ENCODE measurements at places on chromosomes 11 and 22.
A peak's percentile ranks its signal among the peaks of the same experiment; 100 is the strongest.

DNA sequence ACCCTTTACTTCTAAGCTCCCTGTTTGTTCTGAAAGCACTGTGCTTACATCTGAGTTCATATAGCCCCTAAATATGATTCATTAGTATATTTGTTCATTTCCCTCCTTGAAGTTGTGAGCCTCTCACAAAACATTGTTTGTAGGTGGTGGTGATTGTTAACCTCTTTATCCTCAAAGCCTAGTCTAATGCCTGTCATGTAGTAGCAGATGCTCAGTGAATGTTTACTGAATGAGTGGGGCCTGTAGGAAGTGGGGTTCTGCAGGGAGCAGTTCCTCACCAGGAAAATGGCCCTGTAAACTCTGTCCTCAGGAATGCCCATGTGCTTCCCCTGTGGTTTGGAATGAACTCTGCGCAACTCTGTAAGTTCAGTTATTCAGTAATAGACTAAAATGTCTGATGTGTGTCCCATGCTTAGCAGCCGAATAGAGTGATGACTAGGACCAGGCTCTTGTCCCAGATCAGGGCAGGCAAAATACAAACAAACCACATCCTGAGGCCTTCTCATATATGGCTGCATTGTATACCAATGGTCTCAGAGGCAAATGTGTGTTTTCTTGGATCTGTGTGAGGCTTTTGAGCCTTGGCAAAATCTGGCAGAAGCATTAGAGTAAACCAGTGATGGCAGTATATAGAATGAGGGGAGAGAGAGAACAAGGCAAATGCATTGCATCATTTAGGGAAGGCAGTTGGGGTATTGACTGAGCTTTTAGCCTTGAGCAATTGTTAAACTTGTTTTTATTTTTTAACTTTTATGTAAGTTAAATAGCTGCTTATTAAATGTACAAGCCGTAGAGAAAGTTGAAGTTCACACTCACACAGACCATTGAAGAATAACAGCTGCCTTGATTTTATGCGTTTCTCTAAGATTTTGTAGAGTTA lies 91.4 kb upstream of the BIRC3 start:
- DNase-seq = no peak

DNA sequence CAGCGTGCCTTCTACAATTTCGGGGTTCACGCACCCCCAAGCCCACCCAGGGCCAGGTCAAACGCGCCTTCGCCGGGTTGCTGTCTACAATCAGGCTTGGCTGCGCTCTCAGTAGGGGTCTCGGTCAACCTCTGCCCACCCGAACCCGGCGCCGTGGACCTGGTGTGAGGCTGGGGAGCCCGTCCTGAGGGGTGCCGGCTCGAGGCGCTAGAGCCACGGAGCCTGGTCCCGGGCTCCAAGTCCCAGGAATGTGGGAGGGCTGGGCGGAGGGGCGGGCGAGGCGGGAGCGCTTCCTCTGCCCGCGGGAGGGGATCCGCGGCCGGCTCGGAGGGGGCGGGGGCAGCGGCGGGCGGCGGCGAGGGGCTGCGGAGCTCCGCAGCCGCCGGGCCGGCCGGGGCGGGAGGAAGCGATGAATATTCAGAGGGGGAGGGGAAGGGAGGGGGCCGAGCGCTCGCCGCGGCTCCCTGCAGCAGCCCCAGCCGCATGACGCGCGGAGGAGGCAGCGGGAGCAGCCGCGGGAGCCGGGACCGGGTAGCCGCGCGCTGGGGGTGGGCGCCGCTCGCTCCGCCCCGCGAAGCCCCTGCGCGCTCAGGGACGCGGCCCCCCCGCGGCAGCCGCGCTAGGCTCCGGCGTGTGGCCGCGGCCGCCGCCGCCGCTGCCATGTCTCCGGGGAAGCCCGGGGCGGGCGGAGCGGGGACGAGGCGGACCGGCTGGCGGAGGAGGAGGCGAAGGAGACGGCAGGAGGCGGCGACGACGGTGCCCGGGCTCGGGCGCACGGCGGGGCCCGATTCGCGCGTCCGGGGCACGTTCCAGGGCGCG lies at the start of gene PTPRJ:
TSS of gene PTPRJ (plus strand) at position 472 of the 819 bp plus-strand sequence. CDS start 354 bp downstream, outside the sequence.
- peak; percentile 82 for DNase-seq

DNA sequence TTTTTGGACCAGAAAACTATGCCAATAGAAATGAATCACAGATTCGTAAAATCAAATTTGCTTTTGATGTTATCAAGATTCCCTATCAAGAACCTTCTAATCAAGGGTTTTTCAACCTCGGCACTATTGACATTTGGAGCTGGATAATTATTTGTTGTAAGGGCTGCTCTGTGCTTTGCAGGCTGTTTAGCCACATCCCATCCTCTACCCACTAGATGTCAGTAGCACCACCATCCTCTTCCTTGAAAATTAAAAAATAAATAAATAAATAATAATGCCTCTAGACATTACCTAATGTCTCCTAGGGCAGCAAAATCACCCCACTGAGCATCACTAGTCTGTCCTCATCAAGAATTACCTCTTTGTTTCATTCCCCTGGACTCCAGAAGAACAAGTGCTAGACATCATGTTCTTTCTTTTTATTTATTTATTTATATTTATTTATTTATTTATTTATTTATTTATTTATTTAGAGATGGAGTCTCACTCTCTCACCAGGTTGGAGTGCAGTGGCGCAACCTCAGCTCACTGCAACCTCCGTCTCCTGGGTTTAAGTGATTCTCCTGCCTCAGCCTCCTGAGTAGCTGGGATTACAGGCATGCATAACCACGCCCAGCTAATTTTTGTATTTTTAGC lies 744.7 kb downstream of the KCNA4 start:
- no peak for DNase-seq

- no peak for DNase-seq
These were observed 89.3 kb upstream of the CEP126 start for GRCh38 chr11:101825531-101825930.

GRCh38 chr11:61445516-61445915 lies 15.6 kb downstream of the SDHAF2 start:
- DNase-seq = no peak

- no peak for DNase-seq
These were observed 56.2 kb downstream of the WNT11 start for GRCh38 chr11:76150141-76150540.

DNA sequence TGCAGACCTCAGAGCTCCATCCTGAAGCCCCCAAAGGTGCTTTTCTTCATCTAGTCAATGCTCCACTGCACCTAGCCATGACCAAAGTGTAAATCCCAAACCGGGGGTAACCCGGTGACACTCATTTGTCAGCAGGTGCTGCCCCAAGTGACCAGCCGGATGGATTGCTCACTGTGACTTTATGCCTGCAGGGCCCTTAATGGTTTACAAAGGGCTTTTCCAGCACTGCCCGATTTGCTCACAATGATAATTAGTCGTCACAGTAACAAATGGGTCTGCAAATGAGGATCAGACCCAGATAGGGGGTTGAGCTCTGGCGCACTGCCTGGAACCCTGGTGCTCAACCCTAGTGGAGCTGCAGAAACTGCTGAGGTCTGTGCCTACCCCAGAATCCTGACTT lies 45.7 kb upstream of the CD5 start:
- peak; percentile 18 for DNase-seq

DNA sequence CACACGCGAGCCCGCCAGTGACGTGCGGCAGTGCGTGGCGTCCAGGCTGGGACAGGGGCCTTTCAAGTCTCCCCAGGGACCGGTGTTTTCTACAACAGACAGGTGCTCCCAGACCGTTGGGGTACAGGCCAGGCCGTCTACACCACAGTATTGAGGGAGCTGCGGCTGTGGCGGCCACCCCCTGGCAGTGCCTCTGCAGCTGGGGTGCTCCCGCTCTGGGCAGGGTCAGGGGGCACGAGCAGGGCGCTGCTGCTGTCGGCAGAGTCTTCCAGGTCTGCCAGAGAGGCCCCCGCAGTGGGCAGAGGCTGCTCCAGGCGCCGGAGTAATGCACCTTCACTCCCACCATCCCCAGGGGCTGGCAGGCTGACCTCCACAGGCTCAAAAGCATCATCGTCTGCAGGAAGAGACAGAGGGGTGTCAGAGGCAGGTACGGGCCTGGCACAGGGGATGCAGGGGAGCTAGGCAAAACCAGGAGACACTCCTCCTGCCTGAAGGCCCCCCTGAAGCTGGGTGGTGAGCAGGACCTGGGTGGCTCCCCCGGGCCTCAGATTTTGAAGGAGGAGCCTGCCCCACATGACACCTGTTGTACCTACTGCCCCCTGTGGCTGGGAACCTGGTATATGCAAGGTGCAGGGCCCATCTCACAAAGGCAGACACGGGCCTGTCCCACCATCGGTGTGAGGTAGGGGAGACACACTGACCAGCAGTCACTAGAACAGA lies 83.3 kb downstream of the DGCR2 start:
- peak; percentile 45 for DNase-seq

DNA sequence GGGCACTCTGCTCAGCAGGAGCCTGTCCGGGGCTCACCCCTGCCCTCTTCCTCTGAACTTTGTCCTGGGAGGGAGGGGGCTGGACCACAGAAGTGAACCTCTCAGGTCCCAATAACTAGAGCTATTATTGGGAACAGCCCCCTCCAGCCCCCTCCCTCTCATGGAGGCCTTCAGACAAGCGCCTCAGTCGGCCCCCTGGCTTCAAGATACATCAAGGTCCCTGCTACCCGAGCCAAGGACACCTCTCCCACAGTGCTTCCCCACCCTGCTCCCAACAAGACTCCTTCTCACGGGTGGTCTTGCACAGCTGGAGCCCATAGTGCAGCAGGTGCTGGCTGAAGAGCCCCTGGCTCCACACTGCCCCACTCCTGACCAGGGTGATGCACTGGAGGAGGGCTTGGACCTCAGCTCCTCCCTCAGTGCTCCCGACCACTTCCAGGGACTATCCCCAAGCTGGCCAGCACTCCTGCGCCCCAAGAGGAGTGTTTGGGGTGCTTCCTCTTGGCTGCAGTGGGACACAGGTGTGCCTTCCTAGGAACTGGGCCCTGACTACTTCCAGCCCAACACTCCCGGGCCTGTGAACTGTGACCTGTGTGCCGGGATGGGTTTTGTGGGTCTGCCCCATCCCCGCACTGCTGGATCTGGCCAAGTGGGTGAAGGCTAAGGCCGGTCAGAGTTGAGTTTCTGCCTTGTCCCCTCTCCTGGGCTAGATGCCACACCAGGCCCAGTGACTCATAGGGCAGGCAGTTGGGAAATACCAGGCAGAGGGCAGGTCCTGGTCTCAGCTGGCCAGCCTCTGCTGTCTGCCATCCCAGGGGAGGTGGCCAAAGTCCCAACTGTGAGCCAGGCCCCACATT lies 2.2 kb downstream of the PNPLA2 start:
- peak; percentile 78 for DNase-seq

DNA sequence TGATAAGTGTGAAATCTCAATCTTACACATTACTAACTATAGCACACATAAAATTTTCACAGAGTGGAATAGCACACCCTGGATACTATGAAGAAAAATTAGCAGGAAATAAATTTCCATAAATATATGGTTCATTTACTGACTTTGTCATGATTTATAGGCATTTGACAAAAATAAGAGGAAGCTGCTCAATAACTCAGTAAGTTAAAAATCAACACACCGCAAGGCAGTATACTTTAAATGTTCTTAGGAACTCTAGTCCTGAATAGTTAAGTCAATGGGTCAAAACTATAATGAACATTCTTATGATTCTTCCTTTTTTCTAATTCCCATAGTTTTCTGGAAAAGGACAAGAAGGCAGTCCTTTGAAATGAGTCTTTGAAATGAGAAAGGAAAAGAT lies 1557.8 kb upstream of the RAG2 start:
- DNase-seq = no peak
